BJ (cell line): ENCODE measurements at places on chromosomes 11 and 22.

DNA sequence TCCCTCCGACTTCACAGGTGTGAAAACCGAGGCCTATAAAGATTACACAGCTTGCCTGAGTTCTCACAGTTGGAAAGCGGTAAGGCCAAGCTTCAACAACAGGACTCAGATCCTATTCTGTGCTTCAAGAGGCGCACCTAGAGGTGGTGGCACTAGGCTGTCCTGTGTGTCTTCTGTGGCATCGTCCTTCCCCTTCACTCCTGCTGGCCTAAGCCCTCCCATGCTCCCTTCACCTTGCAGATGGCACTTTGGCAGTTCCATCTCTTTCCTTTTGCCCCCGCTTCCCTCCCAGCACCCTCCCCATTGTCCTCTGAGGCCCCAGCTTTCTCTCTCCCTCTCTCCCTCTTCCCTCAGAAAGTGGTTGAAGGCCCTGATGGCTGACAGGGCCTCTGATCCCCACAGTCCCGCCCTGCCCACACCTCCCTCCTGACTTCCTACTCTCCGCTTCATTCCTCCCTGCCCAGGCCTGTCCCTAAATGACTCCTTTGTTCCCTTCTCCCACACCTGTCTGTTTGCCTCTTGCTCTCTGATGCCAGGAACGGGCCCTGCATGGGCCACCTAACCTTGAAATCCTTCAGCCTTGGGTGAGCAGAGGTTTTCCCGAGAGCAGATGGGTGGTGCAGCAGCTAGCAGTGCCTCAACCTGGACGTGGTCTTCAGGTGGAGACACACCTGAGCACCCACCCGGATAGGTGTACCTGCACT is 5.8 kb downstream of the TRIM29 start:
- no peak for DNase-seq

DNA sequence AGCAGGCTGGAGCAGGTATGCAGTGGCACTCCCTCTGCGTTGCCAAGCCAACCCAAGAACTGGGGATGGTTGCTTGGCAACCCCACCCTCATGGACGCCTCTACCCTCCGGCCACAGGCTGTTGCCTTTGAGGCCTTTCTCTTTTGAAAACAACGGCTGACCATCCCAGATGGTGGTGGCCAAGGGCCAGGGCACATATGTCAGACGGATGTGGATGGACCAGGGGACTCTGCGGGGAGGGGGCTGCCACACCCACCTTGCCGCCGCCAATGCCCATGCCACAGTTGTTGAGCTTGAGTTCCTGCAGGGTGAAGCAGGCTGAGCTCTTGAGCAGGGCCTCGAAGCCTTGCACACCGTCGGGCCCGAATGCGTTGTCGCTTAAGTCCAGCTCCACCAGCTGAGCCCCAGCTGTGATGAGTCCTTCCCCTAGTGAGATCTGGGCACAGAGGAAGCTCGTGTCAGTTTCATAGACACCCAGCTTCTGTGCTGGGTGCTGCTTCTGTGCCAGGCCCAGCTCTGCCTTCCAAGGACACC is 21.5 kb downstream of the RANGAP1 start:
- DNase-seq: no peak

- DNase-seq: no peak
Measured at GRCh38 chr11:2169005-2169378, 2.6 kb downstream of the TH start.

DNA sequence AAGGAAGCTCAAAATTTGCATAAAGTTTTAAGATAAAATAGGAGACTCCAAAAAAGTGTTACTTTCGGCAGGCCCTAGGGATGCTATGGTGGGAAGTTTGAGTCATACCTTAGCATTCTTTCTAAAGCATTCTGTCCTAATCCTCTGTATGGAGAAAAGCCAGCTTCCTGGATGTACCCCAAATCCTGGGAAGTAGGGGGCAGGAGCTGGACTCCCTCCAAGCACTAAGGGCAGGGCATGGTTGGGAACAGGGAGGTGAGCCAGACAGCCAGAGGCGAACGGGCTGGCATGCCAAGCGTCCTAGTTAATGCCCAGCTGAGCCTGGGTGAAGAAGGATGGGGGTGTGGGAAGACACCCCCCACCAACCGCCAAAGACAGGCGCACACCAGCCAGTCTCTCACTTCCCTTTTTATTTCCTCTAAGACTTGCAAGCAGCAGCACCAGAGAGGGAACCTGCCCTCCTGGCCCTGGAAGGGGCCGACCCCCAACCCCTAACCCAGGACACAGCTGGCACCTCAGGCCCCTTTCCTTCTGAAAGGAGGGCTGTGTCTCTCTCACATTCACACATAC is 23.9 kb downstream of the RTN4RL2 start:
- DNase-seq: no peak

DNA sequence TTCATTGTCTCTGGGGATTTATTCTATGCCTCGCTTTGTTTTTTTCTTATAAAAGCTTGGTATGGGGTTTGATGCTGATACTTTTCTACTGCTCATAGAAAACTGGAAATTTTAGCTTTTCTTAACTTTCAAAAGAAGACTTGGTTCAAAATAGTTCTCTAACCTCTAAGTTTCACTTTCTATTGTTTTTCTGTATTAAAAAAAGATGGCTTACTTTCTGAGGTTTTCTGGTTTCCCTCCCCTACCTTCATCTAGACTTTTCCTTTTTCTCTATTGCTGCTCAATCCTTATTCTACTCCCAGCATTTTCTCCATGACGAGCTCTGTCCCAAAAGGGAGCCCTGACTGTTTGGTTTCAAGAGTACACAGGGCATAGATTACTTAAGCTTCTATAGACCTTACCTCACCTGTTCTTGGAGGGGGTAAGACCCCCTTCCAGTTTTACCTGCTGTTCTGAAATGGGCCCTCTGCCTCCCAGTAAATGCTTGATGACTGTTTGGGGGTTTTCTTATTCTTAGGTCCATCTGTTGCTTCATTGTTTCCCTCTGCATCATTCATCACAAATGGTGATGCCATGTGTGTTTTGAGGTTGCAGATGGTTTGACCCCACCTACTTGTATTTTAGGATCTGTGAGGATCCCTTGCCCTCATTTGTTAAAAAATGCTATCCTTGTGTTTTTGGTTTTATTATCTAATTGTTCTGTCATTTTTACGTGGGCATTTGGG is 29.5 kb downstream of the DNHD1 start:
- no peak for DNase-seq
